ENCODE measurements at places on chromosomes 12 and 14. TPM values are rescaled to one million over a fixed set of nuclear protein-coding genes. Genes with fewer than 3 reads are reported as not detected.
A peak's percentile ranks its signal among the peaks of the same experiment; 100 is the strongest.

- no peak for DNase-seq
Measured at GRCh38 chr12:115485503-115485902, 792.0 kb downstream of the MED13L start.

Gene COX6A1
- 229 TPM for total RNA-seq

GRCh38 chr14:64658201-64658600, 46.0 kb upstream of the PLEKHG3 start:
- no peak for DNase-seq

Gene DENND5B
- total RNA-seq, result 43.9 TPM

- DNase-seq, result no peak
Measured at GRCh38 chr14:104137297-104138097, 890 bp upstream of the KIF26A start.

Gene RPL10L
- total RNA-seq, result not detected

DNA sequence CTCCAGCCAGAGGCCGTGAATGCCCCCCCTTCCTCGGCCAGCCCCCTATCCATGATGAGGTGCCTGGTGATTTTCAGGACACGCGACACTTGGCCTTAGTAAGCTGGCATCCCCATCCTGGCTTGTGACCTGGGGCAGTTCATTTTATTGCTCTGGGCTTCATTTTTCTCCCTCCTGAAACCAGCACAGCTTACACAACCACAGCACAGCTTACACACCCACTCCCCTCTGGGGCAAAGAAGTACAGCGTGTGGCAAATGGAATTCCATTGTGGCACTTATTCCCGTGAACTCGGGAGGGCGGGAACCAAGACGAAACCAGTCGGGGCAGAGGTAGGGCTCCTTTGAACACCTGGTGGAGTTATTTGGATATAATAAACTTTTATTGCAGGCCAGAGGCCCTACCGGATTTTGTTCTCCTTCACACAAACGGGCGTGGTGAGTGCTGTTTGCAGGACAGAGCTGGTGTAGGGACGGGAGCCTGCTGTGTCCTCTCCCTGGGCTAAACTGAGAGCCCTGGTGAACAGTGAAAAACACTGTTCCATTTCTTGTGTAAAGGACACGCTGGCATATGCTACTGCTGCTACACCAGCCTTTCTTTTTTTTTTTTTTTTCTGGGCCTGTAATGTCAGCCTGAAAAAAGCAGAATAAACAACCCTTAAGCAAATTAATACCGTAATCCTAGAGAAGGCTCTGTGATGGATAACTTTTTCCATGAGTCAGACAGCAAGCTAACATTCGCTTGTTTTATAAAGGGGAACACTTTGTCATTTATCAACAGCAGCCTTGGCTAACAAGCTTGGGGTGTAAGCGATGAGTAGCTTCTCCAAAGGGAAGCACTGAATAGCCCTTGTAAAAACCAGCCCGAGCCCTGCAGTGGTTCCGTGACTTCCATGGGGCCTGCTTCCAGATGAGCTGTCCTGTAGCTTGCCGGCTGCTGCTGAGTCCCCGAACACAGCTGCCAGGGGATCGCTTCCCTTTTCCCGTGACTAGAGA, 29.3 kb downstream of the CD9 start:
- DNase-seq, result peak; percentile 58

Gene ANAPC5
- total RNA-seq, result 113 TPM

Gene TPH2
- not detected for total RNA-seq

DNA sequence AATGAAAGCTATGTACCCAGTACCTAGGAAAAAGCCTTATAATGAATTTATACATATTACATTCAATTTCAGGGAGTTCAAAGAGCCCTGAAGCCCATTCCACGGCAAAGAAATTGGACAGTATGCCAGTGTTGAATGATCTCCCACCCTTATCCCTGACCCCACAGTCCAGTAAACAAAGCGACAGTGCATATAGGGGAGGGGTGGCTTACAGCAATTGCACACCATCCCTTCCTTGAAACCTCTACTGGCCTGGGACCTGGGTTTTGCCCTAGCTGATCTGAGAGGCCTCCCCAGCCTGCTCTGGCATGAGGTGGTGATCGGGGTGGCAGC, 17.3 kb upstream of the RND1 start:
- no peak for DNase-seq

DNA sequence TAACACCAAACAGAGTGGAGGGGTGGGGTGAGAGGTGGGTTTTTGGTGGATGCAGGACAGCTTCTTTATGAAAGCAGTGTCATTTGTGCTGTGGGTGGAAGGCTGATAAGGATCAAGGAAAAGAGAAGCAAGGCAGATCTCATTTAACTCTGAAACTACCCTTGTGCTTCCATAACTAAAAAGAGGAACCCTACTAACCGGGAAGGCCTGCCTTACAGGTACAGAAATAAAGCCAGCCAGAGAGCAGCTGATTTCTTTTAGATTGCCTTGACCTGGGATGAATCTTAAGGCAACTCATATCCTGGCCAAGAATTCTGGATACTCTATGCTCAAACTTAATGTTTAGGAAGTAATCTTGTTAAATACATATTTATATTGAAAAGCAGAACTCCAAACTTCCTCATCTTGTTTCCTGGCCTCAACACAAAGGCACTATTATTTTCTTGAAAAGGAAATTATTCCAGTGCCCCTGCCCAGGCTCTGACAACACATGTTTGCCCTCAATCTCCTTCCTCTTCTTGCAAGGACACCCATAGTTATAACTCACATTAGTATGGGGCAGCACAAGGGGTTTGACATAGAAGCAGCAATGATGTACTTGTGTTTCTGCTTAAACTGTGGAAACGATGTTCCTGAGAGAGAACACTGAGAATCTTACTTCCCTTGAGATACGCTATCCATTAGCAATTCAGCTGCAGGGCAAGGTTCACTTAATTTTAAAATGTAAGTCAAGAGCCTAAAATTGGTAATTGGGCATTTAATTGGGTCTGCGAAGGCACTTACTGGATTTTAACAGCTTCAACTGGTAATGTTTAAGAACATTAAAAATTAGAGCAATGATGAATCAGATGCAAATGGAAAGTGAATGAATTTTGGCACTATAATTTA, 173.7 kb downstream of the STXBP6 start:
- no peak for DNase-seq

DNA sequence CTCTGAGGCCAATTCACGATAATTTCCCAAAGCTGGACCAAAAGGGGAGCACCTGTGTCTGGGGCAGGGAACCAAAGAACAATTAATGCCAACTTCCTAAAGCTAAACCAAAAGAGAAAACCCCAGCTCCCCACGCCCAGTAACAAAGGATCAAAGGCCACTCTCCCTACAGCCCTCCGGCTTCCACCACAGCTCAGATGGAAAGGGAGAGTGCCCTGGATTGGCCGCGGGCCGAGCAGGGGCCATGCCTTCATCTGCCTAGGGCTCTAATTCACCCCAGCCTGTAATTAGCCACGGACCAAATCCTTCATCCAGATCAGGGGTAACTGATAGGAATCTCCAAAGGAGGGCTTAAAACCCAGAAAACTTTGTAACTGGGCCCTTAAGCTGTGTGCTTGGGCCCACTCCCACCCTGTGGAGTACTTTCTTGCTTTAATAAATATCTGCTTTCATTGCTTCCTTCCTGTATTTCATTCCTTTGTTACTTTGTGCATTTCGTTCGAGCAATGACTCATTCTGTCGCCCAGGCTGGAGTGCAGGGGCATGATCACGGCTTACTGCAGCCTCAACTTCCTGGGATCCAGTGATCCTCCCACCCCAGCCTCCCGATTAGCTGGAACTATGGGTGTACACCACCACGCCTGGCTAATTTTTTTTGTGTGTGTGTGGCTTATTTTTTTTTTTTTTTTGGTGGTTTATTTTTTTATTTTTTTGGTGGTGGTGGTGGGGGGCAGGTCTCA, 65.5 kb upstream of the PPP4R3A start:
- no peak for DNase-seq

DNA sequence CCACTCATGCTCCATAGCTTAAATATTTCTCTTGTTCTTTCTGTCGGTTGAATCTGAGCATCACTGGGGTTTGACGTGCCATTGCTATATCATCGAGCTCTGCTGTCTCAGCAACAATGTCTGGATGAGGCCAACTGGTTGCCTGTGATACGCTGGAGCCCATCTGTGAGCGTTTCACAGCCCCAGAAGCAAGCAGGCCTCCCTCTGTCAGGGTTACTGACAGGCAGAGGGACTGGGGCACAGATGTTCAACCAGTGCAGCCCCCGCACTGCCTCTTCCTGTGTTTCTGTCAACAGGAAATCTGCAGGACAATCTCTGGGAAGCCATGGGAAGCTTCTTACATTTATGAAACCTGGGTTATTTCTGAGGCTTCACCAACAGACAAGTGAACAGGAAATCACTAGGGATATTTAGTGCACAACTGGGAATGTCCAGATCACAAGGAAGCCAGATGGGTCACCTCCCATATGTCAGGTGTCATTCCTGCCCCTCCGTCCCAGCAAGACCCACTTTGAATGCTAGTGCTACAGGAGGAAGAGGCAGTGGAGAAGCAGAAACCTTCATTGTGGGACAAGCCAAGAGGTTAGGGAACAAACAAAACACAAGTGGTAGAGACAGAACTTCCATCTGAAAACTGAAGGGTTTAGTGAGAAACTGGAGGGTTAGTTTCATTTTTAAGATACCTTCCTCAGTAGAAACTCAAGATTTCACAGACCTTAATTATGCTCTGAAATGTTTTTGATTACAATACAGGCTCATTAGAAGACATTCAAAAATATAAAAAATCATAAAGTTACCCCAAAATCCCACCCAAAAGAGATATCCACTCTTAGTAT, 24.1 kb downstream of the DMAC2L start:
- DNase-seq, result no peak

Gene AMN
- not detected for total RNA-seq

Gene P2RX2
- not detected for total RNA-seq

DNA sequence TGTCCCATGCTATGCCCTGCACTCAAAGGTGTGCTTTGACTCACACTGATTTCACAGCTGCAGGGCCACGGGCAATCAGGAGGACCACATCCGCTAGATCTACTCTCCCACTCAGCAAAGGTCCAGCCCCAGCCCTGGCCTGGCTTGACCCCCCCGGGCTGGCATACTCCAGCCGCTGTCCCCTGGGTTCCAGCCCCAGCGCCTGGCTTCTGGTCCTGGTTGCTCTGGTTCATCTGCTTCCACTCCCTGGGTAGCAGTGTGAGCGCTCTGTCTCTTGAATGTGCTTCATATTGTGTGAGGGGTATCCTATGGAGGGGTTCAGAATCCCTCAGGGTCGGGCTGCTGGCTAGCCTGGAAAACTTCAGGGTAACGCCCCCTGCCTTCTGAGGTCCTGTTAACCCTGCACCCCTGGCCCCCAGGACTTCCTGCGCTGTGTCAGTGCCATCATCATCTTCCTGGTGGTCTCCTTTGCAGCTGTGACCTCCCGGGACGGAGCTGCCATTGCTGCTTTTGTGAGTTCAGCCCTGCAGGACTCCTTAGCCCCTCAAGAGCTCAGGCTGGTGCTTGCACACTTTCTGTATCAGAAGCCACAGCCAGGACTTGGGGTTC, 1.9 kb downstream of the CMTM5 start:
- no peak for DNase-seq

Gene PRR4
- total RNA-seq, result 22.7 TPM

Gene PELI2
- total RNA-seq, result 22.2 TPM

DNA sequence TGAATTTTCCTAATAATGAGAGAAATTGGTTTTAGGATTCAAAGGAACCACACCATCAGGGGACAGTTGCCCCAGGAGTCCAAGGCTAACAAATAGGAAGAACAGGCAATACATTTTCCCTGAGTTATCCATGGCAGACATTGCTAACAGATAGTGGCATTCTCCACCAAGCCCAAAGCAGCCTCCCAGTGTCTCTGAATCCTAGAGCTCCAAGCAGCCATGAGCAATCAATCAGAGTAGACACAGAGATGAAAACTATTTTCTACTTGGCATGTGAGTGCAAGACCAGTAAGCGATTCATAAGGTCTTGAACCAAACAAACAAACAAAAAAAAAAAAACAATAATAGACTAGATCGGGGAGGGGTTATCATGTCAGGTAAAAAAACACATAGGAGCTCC, 515.7 kb downstream of the MED13L start:
- DNase-seq, result no peak

GRCh38 chr12:31346267-31346666, 20.3 kb upstream of the SINHCAF start:
- DNase-seq, result no peak

DNA sequence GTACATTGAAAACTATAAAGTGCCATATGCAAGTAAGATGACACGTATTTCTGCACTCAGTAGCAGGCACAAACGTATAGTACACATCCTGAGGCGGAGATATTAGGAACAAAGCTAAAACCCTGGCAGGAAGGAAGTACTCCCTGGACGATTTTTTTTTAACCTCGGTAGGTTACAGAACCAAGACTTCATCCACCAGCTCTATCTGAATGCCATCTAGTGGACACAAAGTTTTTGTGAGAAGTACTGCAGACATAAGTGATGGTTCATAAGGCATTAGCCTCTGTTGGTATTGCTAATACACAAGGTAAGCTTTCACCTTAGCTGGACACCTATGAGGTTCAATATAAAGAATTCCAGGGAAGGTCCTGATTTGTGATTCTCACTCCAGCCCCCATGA, 83.0 kb upstream of the CCDC196 start:
- DNase-seq, result no peak

- DNase-seq, result no peak
Measured at GRCh38 chr12:62873116-62873825, 61.7 kb downstream of the PPM1H start.

Gene GZMB
- not detected for total RNA-seq

DNA sequence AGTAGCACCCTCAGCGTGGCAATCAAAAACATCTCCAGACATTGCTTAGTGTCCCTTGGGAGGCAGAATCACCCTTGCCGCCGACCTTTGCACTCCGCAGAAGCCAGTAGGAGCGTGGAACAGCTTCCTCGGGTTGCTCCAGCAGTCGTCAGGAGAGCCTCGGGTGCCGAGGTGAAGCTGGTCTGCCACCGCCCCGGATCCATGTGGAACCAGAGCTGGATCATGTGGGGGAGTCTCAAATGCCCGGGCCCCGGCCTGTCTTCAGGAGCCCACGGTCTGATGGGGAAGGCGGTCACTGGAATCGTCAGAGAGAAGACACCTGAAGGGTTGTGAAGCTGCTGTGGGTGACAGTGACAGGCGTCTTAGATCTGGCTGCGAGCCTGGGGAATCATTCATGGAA, 14.3 kb downstream of the MVK start:
- DNase-seq, result no peak

Gene ZBTB42
- 3.2 TPM for total RNA-seq

DNA sequence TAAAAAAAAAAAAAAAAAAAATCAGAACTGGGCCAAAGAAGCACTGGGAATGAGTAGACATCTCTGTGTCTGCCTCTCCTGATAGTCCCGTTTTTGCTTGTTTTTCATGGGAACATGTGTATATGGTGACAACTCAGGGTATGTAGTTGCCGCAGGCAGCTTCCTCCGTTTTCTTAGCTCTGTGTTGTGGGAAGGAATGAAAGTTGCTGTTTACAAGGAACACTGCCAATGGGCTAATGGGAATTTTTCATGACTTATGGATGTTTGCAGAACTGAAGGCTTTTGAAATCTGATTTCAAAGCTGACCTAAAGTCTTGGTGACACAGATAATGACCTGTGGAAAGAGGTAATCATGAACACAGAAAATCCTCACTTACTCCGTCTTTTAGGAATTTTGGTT, 146.4 kb upstream of the BTG1 start:
- no peak for DNase-seq

Measured in thoracic aorta (tissue), 2 donors.